ENCODE measurements at places on chromosomes 7 and 10. TPM values are rescaled to one million over a fixed set of nuclear protein-coding genes. Genes with fewer than 3 reads are reported as not detected.
A peak's percentile ranks its signal among the peaks of the same experiment; 100 is the strongest.

MLLT10 gene
- 37.1 TPM for total RNA-seq

STK32C gene
- 16.9 TPM for total RNA-seq

STEAP1B gene
- 2.2 TPM for total RNA-seq

IQUB gene
- 5.9 TPM for total RNA-seq

PON1 gene
- 0.61 TPM for total RNA-seq

CLDN4 gene
- 2.6 TPM for total RNA-seq

GATA3 gene
- total RNA-seq: 0.10 TPM

SFXN2 gene
- total RNA-seq: 9.9 TPM

C10orf105 gene
- 4.6 TPM for total RNA-seq

GPER1 gene
- 3.3 TPM for total RNA-seq

LRMDA gene
- total RNA-seq: 5.6 TPM

DNA sequence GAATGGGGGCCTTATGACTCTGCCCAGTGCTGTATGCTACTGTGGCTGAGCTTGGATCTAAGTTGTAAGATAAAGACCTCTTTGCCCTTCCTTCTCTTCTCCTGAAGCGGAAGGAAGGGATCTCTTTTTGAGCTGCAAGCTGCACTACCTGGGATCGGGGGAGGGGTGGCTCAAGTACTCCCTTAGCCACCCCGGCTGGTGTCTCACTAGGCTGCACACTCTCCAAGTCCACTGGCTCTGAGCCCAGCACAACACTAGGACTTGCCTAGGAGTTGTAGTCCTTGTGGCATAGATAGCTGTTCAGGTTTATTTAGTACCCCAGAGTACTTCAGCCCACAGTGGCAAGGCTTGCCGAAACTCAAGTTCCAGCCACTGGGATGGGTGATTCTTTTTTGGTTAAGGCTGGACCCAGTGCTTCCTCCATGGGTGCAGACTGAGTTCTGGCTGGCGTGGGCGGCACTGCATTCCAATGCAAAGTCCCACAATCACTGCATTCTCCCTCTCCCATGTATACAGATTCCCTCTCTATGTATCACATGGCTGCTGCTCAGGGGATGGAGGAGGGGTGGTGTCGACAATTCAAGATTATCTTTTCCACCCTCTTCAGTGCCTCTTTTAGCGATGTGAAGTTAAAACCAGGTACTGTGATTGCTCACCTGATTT, 76.2 kb upstream of the SLC25A13 start:
- H3K36me3 ChIP-seq: no peaks in the 10 kb centered on the region
- H3K4me1 ChIP-seq: no peaks in the 10 kb centered on the region
- no peak overlapping the region for H3K4me3 ChIP-seq
- no peaks in the 10 kb centered on the region for H3K27me3 ChIP-seq
- DNase-seq: no peak
- H3K27ac ChIP-seq: no peak overlapping the region

DNA sequence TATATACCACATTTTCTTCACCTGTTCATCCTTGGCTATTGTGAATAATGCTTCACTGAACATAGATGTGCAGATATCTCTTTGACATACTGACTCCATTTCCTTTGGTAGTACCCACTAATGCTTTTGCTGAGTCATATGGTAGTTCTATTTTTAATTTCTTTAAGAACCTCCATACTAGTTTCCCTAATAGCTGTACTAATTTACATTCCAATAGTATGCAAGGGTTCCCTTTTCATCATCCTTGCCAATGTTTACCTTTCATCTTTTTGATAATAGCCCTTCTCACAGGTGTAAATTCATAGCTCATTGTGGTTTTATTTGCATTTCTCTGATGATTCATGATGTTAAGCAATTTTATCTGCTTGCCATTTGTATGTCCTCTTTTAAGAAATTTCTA, 159.9 kb downstream of the CALCR start:
- H3K36me3 ChIP-seq: no peaks in the 10 kb centered on the region
- no peak overlapping the region for H3K4me3 ChIP-seq
- no peaks in the 10 kb centered on the region for H3K4me1 ChIP-seq
- DNase-seq: no peak
- no peaks in the 10 kb centered on the region for H3K27me3 ChIP-seq
- no peak overlapping the region for H3K27ac ChIP-seq

DNA sequence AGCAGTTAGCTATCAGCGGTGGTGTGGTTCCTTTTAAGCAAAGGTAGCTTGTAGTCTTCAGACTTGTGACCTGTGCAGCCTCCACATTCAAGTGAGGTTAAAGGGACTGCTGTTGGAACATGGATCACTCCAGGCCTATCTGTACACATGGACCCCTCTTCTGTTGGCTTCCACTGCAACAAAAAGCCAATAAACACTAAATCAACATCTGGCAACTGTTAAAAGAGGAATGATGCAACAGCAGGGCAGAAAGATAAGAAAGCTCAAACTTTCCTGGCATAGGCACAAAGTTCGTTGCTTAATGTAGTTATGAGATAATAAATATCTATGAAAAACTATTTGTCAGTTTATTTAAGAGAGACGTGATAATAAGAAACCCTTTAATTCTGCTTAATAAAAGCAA, 4.0 kb upstream of the MINPP1 start:
- no peak for DNase-seq
- no peak overlapping the region for H3K4me3 ChIP-seq
- no peaks in the 10 kb centered on the region for H3K36me3 ChIP-seq
- peaks cover 4% of the 10 kb centered on the region for H3K4me1 ChIP-seq
- no peaks in the 10 kb centered on the region for H3K27me3 ChIP-seq

- H3K27me3 ChIP-seq: no peaks in the 10 kb centered on the region
- H3K4me3 ChIP-seq: no peak overlapping the region
- DNase-seq: no peak
- H3K27ac ChIP-seq: no peak overlapping the region
Measured at GRCh38 chr7:74092964-74093471, 9.4 kb downstream of the LIMK1 start.

- no peaks in the 10 kb centered on the region for H3K36me3 ChIP-seq
- no peak for DNase-seq
- no peak overlapping the region for H3K27ac ChIP-seq
Measured at GRCh38 chr10:112240441-112240840, 42.8 kb upstream of the TECTB start.

DNA sequence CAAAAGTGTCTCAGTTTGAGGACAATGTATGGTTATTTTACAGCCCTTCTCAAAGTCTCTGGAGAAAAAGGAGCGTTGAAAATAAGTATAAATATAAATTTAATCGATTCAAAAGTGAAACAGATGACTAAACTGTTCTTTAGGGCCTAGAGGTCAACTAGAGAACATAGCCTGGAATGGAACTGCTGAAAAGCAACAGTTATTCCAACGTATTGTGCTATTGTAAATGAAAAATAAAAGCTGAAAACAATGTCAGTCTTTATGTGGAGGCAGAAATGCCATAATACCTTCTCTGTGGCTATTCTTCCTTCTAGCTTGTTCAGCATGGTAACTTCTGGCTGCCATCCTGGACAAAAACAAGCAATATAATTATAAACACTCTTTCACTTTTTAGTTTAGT, 362.5 kb downstream of the ARL4A start:
- no peaks in the 10 kb centered on the region for H3K4me1 ChIP-seq
- H3K27ac ChIP-seq: no peak overlapping the region
- no peak for DNase-seq
- no peak overlapping the region for H3K4me3 ChIP-seq
- H3K27me3 ChIP-seq: no peaks in the 10 kb centered on the region

- peak; percentile 94 for DNase-seq
- no peak overlapping the region for H3K27ac ChIP-seq
- peaks cover 10% of the 10 kb centered on the region for H3K4me1 ChIP-seq
- H3K36me3 ChIP-seq: no peaks in the 10 kb centered on the region
- peaks cover 10% of the 10 kb centered on the region for H3K27me3 ChIP-seq
Measured at GRCh38 chr7:1422512-1423263, 36.6 kb downstream of the MICALL2 start.

DNA sequence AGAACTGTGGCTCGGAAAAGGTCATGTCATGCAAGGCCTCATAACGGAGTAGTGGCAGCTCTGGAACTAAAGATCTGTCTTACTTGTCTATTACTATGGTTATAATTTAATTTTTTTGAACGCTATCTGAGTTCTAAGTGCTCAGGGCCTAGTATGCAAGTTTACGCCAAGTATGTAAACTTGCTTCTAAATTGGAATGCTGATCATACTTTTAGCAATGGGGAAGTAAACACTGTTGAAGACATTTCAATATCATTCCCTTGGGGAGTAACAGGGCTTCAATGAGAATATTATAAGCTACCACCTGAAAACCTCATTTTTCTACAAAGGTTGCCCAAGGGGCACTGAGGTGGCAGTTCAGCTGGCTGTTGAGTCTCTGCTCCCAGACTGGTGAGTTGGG, 69.5 kb upstream of the NFKB2 start:
- H3K4me3 ChIP-seq: no peak overlapping the region
- no peaks in the 10 kb centered on the region for H3K27me3 ChIP-seq
- DNase-seq: no peak
- no peak overlapping the region for H3K27ac ChIP-seq

DNA sequence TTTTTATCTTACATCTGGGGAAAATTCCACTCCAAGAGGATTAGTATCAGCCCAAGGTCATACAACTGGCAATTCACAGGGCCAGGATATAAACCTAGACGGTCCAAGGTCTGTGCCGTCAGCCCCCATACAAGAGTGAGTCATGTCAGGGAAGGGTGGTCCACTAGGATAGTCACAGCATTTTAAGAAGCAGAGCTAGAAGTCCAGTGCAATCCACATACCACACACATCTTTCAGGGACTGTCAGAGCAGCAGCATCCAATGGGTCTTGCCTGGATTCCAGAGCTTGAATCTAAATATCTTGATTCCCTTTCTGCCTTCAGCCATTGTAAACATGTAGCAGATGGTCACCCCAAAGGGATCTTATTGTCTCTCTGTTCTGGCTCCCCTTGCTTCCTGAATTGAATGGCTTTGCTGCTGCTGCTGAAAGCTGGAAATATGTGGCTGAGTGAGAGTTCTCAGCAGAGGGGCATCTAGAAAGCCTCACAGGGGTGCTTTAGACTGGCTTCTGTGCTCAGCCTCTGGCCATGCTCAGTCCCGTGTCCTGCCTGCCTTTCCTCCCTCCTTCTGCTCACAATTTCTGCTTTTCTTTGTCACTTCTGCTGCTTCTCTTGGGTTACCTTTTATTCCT, 9.9 kb upstream of the OR6V1 start:
- peaks cover 3% of the 10 kb centered on the region for H3K4me1 ChIP-seq
- no peak overlapping the region for H3K4me3 ChIP-seq
- H3K27ac ChIP-seq: no peak overlapping the region

- peak; percentile 38 for DNase-seq
- H3K4me1 ChIP-seq: no peaks in the 10 kb centered on the region
- no peak overlapping the region for H3K4me3 ChIP-seq
- H3K36me3 ChIP-seq: no peaks in the 10 kb centered on the region
- H3K27ac ChIP-seq: no peak overlapping the region
Measured at GRCh38 chr10:60235001-60235400, 154.7 kb downstream of the ANK3 start.

- no peaks in the 10 kb centered on the region for H3K36me3 ChIP-seq
- no peak overlapping the region for H3K27ac ChIP-seq
- no peaks in the 10 kb centered on the region for H3K27me3 ChIP-seq
- no peak overlapping the region for H3K4me3 ChIP-seq
- no peak for DNase-seq
- peaks cover 3% of the 10 kb centered on the region for H3K4me1 ChIP-seq
Measured at GRCh38 chr7:6320791-6321190, 48.4 kb upstream of the CYTH3 start.

DNA sequence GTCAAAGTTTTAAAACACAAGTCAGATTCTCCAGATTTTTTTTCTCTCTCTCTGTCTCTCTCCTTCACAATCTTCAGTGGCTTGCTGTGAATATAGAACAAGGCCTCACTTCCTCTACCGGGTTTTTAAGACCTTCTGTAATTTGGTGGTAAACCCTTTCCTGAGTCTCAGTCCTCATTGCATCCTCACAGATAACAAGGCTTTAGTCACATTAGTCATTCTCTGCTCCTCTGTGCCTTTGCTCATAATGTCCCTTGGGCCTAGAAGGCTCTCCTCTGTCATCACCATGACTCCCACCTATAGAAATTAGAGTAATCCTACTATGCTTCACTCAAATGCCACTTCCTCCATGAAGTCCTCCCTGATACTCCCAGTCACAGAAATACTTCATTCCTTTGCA, 172.7 kb upstream of the HPS1 start:
- no peaks in the 10 kb centered on the region for H3K4me1 ChIP-seq
- H3K27ac ChIP-seq: no peak overlapping the region
- no peak for DNase-seq
- H3K4me3 ChIP-seq: no peak overlapping the region
- no peaks in the 10 kb centered on the region for H3K27me3 ChIP-seq

- no peak for DNase-seq
- no peak overlapping the region for H3K27ac ChIP-seq
- H3K4me3 ChIP-seq: no peak overlapping the region
- H3K36me3 ChIP-seq: no peaks in the 10 kb centered on the region
- peaks cover 5% of the 10 kb centered on the region for H3K4me1 ChIP-seq
Measured at GRCh38 chr7:127732306-127732705, 80.3 kb downstream of the SND1 start.

DNA sequence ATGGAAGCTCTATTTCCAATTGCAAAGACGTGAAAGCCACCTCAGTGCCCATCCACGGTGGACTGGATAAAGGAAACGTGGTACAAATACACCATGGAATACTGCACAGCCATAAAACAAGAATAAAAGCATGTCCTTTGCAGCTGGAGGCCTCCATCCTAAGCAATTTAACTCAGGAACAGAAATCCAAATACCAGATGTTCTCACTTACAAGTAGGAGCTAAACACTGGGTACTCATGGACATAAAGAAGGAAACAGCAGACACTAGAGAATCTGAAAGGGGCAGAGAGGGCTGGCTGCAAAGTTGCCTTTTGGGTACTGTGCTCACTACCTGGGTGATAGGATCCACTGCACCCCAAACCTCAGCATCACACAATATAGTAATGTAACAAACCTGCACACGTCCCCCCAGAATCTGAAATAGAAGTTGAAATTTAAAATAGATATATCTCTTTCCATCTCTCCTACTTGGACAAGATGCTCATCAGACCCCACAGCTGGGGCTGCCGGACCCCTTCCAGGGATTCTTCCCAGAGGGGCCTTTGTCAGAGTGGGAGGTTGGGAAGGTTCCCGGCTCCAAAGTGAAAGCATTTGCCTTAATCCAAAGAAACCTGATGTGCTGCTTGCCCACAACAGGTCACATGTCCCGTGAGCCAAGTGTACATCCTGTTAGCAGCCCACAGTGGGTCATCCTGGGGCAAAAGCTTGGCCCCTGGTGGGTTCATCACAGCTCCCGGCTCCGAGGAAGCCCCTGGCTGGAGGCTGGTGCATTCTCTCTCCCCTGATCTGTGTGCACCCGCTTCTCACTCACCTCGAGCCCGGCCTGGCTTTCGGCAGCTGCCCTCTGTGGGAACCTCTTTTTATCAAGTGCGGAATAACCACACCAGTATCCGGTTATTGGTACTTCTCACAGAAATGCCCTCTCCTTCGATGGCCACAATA, 172.3 kb upstream of the PPP2R2D start:
- peaks cover 36% of the 10 kb centered on the region for H3K4me1 ChIP-seq
- no peaks in the 10 kb centered on the region for H3K36me3 ChIP-seq
- H3K27me3 ChIP-seq: no peaks in the 10 kb centered on the region
- DNase-seq: no peak

DNA sequence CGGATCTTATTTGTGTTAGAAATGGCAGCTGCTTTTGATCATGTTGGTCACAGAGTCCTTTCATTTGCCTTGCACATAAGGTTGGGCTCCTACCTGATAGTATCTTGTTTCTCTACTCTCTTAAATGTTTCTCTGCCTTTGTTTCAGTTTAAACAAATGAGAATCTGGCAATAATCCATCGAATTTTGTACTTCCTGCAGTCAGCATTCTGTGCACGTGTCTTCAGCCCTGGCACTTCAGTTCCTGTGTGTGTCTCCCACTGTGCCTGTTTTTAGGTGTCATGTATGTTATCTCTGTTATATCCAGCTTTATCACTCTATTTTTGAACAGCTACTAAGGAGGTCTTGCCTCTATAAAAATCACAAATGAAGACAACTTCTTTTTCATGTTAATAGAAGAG, 28.4 kb upstream of the PTER start:
- no peaks in the 10 kb centered on the region for H3K4me1 ChIP-seq
- no peak overlapping the region for H3K4me3 ChIP-seq
- H3K27me3 ChIP-seq: no peaks in the 10 kb centered on the region
- no peak for DNase-seq

Measured in spinal cord (tissue), 10 donors.